OCI-LY7 (cell line): ENCODE measurements at places on chromosomes 1 and 21.

DNA sequence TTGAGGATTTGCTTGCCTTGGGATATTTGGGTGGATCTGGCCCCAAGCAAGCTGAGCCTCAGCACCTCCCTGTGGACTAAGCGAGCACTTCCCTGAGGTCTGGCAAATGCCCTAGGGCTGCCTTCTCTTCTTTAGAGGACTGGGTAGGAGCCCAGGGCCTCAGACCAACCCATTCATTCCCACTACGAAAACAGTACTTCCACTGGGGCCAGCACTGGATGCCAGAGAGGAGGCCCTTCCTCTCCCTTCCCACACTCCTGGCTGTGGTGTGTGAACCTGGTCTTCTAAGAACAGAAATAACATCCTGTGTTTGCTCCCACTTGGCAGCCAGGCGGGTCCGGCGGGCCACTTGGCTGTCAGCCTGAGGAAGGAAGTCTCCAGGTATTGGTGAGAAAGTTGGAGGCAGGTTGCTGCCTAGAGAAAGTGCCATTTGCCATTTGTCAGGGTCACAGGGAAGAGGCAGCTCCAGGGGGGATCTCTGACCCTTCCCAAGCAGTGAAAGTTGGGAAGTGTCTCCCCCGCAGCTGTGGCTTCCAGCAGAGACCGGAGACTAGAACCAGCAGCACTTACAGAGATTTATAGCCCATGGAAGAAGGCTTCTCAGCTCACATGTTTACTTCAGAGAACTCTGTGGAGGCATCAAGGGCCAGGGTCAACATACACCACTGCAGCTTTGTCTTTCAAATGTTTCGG, 323.5 kb downstream of the SIPA1L2 start:
- DNase-seq: no peak

GRCh38 chr1:3329640-3330281, 124.7 kb upstream of the ARHGEF16 start:
- no peak for DNase-seq

DNA sequence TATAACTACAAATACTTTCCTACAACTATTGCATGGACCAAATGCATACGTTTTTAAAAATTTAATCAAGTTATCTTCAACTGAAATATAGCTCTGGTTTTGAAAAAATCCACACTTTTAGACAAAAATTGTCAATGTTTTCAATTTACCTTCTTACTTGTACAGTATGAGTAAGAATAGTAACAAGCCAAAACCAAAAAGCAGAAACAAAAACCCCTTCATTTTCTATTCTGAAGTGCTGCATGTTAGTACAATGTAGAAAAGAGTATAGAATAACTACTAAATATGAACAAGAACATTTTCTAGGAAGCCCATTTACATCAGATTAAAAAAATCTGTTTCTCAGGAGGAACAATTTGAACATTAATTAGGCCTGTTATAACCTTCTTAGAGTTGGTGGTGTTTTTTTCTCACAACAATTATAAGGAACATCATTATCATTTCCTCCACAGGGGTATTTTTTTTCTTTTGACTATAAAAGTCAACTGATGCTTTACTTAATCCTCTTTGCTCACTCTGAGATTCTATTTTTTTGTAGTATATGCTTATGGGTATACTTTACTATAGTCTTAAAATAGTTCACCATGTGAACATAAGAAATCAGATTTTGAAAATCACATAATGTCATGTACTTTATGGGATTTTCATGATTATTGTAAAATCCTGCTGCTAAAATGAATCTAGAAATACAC, 475.4 kb downstream of the PTBP2 start:
- no peak for DNase-seq

- no peak for DNase-seq
Observed at GRCh38 chr1:25805863-25806225, 5.9 kb downstream of the SELENON start.
